ENCODE measurements at places on chromosomes 1 and 21.

- DNase-seq = no peak
These were observed 366.4 kb upstream of the ZP4 start for GRCh38 chr1:238257018-238257621.

- DNase-seq = no peak
These were observed 26.5 kb downstream of the TRIM45 start for GRCh38 chr1:117094841-117095604.

- DNase-seq = no peak
These were observed 2.4 kb upstream of the ELF3 start for GRCh38 chr1:202007805-202008489.

DNA sequence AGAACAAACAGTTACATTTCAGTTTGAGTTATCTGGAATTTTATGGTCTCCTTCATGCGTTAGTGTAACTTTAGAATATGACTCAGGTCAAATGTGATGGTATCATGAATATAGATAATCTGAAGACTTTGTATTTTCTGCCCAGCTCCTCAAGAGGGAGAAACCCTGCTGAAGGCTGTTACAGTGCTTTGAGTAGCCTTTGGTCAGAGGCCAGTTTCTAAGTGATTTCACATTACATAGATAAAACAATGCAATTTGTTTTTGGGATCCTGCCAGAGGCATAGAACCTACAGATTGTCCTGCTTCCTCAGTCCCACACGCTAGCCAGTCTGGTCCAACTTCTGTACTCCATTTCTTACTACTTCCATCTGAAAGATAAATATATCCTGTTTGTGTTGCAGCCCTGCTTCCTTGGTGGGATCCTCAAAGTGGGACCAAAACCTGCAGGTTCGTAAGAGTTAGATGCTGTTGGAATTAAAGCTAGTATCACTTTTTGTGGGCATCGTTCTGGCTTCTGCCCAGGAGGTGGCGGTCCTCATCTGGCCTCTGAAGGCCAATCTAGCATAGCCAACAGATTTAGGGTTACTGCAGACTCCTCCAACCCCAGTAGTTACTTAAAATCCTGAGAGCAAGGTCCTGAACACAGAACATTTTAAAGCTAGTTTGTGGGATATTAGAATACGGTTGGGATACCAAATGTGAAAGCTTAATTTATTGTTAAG is 645.8 kb upstream of the USP24 start:
- no peak for DNase-seq

GRCh38 chr1:85437139-85437538 is 27.8 kb downstream of the DDAH1 start:
- DNase-seq = no peak

GRCh38 chr21:33029385-33029921 is 3.7 kb downstream of the OLIG2 start:
- no peak for DNase-seq

- no peak for DNase-seq
These were observed 26.9 kb downstream of the IGSF21 start for GRCh38 chr1:18134324-18135046.

DNA sequence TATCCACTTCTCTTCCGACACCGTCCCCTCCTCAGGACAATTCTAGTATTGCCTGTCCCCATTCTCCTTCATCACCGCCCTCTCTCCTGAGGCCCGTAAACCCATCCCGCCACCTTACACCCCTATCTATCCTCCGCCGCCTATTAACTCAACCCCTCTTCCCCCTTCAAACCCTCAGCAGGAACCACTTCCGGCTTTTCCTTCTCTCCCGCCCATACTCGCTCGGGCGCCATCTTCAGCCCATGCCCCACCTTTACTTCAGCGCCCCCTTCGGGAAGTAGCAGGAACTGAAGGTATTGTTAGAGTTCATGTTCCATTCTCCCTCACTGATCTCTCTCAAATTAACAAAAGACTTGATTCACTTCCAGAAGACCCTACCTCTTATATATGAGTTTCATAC is 31.6 kb downstream of the VN1R5 start:
- DNase-seq = no peak

- no peak for DNase-seq
These were observed 214.5 kb upstream of the CAMK1G start for GRCh38 chr1:209368864-209369598.

DNA sequence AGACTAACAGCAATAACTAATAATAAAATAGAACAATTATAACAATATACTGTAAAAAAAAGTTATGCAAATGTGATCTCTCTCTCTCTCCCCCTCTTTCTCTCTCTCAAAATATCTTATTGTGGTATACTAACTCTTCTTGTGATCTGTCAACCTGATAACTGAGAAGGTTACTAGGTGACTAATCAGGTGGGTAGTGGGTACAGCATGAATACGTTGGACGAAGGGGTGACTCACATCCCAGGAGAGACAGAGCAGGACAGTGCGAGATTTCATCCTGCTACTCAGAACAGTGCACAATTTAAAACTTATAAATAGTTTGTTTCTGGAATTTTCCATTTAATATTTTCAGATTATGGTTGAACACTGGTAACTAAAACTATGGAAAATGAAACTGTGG is 257.5 kb downstream of the LRRC40 start:
- no peak for DNase-seq

DNA sequence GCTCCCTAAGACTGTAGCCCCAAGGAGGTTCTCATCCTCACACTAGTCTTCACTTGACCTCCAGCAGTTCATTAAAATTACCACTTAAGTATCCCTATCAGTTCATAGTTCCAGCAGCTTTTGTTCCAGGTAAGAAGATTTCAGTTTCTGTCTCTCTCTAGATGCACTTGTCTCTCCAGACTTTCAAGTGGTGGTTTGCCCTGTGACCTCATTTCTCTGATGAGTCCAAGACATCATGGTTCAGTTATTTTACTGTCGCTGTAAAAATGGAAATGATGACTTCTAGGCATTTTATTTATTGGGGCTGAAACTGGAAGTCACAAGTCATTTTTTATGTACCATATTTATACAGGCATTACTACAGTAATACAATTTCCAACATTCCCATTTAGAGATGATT is 17.9 kb upstream of the RGS18 start:
- DNase-seq = no peak

DNA sequence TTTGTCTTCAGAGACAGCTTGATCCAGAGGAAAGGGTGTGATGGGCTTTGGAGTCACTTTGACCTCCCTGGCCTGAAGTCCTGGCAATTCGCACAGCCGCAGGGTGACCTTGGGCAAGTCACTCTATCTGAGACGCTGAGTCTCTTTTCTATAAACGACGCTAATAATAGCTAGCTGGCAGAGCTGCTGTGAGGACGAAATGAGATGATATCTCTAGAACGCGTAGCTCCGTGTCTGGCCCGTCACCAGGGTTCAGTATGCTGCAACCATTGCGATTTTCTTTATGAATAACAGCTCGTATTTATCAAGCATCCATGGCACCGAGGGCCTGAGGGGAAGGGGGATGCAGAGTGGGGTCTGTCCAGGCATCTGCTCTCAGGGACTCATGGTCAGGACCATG is 58.7 kb downstream of the IGSF21 start:
- DNase-seq = no peak

DNA sequence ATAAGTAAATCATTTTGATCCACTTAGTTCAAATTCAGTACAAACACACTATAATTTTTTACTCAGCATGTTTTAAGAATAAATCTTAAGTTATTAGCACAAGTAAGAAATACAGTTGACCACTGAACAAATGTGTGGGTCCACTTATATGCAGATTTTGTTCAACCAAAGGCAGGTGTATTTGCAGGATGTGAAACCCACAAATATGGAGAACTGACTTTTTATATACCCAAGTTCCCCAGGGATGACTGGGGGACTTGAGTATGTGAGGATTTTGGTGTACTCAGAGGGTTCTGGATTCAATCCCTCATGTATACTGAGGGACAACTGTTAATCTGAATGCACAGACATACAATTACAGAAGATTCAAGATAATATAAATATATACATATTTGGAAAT is 25.7 kb upstream of the ERICH3 start:
- no peak for DNase-seq

GRCh38 chr1:63861052-63861691 is 87.4 kb downstream of the ROR1 start:
- DNase-seq = no peak

GRCh38 chr1:170583186-170583585 is 51.2 kb downstream of the GORAB start:
- no peak for DNase-seq

DNA sequence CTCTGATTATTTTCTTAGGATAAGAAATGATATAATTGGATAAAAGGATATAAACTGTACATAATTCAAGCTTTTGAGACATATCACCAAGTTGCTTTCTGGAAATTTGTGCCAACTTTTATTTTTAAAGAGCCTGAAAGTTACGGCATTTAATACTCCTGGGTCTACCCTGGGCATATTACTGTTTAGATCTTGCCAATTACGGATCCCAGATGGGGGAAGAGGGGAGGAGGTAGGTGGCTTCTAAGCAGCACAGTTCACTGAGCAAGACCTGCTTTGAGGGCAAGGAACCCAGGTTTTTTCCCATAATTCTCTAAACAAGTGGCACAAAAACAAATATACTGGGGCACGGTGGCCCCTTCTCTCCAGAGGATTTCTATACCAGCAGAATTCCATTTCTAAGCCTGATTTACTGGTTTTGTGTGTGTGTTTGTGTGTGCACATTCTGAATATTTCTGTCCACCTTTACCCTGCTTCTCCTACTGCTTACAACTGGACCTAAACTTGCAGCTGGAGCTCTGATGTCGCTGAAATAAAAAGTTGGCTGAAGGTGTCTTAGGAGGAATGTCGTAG is 76.7 kb downstream of the LAMC2 start:
- DNase-seq = no peak

DNA sequence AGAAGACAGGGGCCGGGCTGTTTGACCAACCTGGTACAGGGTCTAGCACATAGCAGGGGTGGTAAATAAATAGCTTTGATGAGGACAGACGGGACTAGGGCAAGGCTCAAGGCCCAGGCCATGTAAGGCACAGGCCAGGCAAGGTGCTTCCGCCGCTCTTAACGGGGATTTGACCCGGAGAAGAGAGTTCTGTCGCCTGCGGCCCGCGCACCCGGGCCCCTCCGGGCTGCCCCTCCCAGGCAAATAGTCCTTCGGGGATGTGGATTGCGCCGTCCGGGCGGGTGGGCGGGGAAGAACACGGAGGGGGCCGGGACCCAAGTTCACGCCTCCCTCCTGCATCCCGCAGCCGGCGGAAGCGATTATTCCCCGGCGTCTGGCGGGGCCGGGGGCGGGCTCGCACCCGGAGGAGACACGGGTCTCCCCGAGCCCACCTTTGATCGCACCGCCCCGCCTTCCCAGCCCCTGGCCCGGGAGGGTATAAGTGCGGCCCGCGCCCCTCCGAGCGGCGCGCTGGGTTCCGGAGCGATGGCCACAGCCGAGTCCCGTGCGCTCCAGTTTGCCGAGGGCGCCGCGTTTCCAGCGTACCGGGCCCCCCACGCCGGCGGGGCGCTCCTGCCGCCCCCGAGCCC is at the start of gene MIXL1:
TSS of gene MIXL1 (plus strand) at position 508 of the 629 bp plus-strand sequence. CDS start at position 526, 18 bp downstream.
- DNase-seq = no peak

- no peak for DNase-seq
These were observed 11.6 kb downstream of the HHAT start for GRCh38 chr1:210340311-210340710.

DNA sequence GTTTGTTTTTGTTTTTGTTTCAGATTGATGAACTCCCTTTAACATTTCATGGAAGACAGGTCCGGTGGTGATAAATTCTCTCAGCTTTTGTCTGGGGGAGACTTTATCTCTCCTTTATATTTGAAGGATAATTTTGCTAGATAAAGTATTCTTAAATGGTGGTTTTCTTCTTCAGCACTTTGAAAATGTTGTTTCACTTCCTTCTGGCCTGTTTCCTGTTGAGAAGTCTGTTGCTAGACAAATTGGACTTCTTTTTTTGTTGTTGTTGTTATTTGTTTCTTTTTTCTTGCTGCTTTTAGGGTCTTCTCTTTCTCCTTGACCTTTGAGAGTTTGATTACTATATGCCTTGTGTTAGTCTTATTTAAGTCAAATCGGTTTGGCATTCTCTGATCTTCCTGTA is 50.8 kb downstream of the CRP start:
- no peak for DNase-seq

DNA sequence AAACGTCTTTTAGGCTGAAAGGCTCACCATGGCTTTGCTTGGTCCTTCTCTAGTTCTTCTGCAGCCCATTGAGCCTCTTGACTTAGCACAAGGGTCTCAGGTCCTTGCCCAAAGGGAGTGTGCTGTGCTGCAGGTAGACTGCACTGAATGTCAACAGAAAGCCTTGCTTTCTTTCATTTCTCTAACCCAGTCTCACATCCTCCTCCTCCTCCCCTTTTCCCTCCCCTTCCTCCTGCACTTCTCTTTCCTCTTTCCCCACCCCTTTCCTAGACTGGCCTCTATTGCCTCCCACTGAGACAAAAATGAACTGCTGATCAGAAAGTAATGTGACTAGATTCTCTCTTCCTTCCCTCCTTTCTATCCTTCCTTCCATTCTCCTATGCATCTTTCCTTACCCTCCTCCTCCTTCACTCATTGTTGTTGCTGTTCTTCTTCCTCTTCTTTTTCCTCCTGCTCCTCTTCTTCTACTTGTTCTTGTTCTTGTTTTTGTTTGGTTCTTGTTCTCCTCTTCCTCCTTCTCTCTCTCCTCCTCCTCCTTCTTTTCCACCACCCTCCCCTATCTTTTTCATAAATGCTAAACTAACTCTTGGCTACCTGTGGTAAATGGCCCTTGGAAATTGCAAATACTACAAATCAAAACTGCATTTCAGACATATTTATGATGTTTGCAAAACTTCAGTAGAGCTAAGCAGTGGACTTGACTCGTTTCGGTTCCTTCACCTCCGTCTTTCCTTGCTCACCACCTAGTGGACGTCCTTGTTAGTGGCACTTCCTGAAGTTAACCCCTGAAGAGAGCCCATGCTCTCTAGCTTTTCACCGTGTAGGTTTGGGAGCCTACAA is at the start of gene SELL:
TSS of gene SELL (minus strand) at position 152 of the 840 bp plus-strand sequence. CDS start at position 30, 122 bp downstream.
- DNase-seq = no peak

Measured in activated gamma-delta T cell (primary cell).